ENCODE measurements at places on chromosomes 6 and 20.

GRCh38 chr20:43188234-43188653, 1.5 kb downstream of the PTPRT start:
- DNase-seq: no peak

DNA sequence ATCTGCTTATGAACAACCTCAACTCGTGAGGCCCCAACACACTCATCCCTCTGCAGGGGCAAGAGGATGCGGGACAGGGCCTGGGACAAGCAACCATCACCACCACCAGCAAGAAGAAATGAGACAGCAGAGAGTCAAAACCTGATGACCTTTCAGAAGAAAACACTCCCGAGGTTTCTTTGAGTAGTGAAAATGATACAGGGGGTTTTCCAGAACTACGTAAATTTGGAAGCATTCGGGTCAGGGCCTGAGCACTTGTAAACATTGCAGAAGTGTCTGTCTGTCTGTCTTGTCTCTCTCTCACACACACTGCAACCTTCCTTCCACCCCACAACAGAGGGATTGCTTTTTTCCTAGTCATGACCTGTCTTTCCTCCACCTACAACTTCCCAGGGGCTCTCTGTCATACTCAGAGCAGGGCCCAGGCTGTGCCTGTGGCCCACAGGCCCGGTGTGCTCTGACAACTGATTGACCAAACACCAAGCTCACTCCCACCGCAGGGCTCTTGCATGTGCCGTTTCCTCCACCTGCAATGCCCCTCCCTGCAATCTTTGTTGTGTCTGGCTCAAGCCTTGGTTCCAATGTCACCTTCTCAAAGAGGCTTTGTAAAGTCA, 90.9 kb downstream of the BMP7 start:
- DNase-seq: no peak

DNA sequence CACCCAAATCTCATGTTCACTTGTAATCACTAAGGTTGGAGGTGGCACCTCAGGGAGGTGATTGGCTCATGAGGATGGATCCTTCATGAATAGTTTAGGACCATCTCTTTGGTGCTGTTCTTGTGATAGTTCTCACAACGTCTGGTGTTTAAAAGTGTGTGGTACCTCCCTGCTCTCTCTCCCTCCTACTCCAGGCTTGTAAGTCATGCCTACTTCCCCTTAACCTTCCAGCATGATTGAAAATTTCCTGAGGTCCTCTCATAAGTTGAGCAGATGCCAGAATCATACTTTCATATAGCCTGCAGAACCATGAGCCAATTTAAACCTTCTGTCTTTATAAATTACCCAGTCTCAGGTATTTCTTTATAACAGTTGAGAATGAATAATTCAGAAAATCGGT, 16.6 kb downstream of the HLA-A start:
- no peak for DNase-seq

DNA sequence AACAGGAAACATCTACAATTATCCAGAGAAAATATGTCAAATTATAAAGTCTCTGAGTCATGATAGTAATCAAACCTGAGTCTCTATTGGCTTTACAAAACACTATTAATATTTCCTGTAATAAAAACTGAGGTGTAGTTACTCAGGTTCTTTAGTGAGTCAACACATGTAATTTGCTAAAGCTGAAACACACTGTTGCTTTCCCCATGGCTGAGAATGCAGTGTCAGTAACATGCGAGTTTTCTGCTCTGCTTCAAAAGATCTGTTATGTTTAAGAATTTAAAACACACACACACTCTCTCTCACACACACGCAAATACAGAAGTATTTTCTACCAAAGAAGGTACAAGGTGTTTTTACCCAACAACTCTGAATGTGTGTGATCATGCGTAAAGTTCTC, 38.6 kb downstream of the ATXN1 start:
- no peak for DNase-seq

- DNase-seq: no peak
These were observed 320 bp downstream of the GSTA4 start for GRCh38 chr6:52994839-52995088.

DNA sequence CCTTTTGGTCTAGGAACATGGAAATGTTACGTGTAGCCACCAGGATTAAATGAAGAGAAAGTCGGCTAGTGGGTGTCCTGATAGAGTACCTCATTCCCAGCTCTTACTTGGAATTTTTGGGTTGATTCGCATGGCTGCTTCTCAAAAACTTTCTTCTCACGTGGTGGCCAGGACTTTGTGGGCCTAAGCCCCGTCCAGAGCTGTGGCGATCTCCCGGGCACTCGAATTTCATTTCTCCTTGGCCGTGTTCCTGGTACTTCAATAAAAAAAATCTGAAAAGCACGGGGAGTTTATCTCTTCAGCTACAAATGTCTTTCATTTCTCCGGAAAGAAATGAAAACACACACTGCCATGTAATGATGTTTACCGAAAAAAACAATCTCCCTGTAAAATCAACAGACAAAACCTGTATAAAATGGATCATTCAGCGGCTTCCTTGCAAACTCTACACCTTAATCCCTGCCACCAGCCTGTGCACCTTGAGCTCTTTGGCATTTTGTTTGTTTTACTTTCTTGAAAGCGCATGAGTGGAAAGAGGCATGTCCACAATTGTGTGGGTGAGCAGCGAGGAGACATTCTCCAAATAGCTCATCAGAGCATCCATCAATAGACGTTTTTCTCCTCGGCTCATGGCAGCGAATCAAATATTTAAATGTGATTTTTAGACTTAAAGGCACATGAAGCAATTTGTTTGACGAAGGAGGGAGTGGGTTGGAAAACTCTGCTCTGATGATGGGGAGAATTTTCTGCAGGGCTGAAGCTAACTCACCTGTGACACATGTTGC, 173.1 kb downstream of the TFAP2C start:
- no peak for DNase-seq

- peak; percentile 6 for DNase-seq
These were observed 58.2 kb upstream of the NKX2-2 start for GRCh38 chr20:21571841-21572690.

GRCh38 chr20:1867495-1868260, 27.5 kb upstream of the SIRPA start:
- DNase-seq: no peak

DNA sequence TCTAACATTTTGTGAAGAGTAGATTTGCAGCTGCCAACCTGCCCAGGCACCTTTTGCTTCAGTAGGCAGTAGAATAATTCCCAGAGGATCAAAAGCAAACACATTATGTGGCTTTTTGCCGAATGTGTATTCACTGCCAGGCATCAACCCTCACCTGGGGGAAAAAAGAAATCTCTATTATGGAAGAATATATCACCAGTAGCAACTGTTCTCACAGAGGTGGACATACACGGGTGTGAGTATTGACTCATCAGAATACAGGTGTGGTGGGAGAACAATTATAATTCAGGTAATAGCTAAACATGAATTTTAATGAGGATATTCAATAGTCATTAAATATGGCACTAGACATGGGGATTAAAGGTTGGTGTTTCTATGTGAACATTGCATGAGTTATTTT, 910.7 kb downstream of the TFAP2A start:
- no peak for DNase-seq

DNA sequence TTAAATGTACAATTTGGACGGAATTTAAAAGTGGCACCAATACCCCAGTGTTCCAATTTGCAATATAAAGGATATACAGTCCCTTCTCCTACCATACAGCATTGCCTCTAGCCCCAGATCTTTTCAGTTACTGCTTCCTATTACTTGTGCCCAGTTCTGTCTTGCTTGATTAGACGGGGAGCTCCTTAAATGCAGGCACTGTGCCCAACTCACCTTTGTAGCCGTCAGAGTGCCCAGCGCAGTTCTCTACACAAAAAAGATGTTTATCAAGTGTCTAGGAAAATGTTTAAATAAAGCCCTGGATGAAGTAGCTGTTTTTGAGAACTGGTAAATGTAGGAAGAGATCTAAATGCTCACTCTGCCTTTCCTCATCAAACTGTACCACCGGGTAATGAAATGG, 7.6 kb downstream of the TAP2 start:
- no peak for DNase-seq
